ENCODE measurements at places on chromosomes 1 and 21.

DNA sequence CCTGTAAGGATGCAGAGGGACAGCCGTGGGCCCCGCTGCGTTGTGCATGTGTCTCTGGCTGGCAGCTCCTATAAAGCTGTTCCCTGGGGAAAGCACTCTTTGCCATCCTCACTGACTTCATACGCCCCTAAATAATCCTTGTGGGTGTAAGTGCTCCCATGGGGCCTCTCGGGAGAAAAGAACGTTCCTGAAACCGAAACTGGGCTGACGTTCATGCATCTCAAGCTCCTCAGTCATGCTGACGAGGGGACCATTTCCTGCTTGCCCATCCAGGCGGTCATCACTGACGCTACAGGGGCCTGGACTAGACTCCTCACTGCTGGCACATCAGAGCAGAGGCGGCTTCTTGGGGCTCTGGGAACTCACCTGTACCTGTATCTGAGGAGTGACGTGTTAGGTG, 73.1 kb upstream of the USP24 start:
- DNase-seq = no peak

DNA sequence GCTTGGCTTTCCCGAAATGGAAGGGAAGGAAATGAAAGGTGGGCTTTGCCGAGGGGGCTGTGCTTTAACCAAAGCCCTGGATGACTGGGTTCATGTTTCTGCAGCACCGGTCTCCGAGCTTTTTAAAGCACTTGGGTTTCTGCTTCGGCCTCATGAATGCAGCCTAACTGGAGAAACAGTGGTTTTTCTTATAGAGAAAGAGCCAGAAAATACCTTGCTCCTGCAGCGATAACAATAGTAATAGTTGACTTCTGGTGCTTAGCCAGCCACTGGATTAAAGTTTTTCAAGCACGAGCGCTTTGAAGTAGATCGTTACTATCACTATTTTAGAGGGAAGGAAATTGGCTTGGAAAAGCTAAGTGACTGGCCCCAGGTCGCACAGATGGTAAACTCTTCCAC, 500 bp upstream of the DOCK7 start:
- peak; percentile 1 for DNase-seq

DNA sequence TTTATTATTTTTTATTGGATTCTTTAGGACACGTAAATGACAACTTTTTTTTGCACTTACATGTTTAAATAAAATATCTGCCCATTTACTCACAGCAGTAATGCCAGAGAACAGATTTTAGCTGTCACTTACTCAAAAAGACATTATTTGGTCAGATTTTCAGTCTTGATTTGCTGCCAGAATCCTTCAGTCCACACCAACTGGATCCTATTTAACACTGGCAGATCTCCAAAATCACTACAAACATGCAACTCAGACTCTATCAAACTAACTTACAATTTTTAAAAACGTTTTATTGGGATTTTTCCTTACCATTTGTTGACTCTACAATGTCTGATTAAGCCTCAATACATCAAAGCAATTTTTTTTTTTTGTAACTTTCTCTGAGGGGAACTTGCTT, 11.1 kb downstream of the ATP6V1G3 start:
- no peak for DNase-seq

DNA sequence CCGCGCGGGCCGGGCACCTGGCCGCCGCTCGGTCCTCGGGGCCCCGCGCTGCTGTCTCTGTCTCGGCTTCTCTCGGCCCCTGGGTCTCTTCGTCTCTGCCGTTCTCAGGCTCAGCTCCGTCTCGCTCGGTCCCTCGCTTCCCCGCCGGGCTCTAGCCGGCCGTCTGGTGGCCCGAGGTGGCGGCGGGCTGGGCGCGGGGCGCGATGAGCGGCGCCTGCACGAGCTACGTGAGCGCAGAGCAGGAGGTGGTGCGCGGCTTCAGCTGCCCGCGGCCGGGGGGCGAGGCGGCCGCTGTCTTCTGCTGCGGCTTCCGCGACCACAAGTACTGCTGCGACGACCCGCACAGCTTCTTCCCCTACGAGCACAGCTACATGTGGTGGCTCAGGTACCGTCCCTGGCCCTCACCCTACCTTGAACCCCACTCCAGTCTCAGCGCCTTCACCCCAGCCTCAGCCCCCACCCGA, 355 bp downstream of the SHISAL2A start:
- no peak for DNase-seq

GRCh38 chr1:172146141-172146850, 274.2 kb upstream of the C1orf105 start:
- DNase-seq = no peak

- no peak for DNase-seq
Measured at GRCh38 chr1:151035167-151035566, 1.2 kb upstream of the BNIPL start.

DNA sequence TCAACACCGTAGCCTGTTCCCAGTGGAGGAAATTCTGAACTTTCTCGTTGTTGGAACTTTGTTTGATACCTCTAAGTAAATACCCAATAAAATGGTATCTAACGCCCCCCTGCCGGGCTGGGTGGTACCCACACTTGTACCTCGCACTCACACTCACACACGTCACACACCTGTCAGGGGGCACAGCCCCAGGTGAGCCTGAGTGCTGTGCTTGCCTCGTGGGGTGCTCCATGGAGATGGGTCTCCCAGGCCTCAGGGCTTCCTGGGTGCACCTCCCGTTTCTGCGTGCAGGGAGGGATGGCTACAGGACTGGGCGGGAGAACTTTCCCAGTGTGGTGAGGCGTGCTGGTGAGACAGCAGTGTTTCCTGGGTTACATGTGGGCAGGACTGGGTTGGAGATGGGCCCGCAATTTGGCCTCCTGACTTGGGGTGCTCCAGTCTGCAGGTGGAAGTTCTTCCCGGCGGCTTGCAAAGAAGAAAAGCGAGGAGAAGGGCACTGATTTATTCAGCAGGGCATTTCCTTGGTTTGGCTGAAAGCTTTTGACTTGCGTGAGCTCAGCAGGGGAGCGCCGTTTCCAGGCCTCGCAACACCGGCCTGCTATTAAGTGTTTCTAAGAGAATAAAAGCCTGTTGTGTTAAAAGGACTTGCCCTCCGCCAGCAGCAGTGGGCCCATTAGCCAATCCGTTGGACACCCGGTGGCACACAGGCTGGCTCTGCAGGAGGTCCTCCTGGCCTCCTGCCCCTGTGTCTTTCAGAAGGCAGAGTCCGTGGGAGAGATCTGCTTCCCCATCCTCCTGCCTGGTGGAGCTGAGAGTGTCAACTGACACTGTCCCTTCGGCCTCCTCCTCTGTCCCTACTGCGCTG, 79.7 kb downstream of the KIF26B start:
- no peak for DNase-seq

DNA sequence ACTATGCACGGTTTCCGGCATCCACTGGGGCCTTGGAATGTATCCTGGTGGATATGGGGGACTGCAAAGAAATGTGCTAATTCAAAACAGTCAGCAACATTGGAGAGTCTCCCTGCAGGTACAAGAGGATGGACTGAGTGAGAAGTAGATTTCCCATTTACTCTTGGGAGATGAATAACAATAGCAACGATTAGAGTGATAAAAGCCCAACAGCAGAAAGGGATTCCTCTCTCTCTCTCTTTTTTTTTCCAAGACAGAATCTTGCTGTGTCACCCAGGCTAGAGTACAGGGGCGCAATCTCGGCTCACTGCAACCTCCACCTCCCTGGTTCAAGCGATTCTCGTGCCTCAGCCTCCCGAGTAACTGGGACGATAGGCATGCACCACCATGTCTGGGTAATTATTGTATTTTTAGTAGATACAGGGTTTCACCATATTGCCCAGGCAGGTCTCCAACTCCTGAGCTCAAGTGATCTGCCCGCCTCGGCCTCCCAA, 5.0 kb upstream of the SHCBP1L start:
- DNase-seq = no peak

Measured in stimulated activated CD4-positive, alpha-beta T cell treated with anti-CD3 and anti-CD28 coated beads, Interleukin-2, amount 100 ng/mL, for 4 hours (primary cell).